Calu3 (cell line): ENCODE measurements at places on chromosomes 5 and 9.

DNA sequence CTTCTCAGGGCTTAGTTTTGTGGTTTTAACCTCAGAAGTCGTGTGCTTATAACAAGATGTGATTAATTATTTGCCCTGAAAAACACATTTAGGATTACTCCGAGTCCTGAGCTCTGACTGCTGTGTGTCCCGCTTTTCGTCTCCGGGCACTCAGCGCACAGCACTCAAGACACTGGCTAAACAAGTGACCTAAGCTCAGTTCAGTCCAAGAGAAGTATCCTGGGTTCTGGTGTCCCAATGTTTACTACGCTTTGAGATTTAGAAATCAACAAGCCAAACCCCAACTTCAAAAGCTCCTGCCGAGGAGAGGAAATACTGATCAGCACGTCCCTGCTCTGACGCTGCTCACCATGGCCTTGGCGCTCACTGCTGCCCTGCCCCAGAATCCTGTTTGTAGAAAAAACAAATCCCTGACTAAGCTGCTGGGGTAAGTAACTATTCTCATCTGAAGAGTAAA lies 53.2 kb downstream of the IPPK start:
- DNase-seq = no peak

DNA sequence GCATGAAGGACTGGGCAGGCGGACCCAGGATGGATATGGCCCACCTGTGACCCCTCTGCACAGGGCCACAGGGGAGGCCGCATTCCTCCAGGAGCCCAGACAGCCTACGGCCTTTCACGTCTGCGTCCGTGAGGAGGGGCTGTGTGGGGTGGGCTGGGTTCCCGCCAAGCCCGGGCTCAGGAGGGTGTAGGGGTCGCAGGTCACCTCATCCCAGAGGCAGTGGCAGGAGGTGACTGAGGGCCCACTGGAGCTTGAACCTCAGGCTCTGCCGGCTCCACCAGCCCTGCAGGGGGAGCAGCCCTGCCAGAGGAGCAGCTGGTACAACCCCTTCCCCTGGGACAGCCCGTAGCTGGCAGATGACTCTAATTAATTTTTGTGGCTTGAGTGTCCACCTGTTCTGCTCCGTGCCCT lies 40.7 kb upstream of the CACNA1B start:
- DNase-seq = no peak

DNA sequence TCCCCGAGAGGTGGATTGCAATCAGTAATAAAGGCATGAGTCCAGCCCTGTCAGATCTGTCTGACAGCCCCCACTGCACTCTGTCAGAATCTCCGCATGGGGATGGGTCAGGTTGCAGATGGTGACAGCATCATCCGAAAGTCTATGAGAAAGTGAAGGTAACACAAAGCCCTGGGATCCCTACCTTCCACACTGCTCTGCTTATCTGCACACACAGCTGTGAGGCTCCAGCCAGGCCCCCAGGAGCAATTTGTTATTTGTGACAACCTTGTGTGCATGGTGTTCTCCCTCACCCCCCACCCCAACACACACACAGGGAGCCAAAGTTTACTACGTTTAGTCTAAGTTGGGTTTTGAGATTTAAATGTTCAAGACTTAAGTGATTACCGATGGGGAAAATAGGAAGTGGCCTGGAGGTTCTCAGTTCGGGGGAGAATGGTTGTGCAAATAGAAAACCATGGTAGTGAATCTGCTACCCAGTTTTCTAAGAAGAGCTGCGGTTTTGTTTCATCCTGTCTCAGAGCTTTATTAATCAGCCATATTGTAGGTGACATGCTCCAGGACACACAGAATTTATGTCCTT lies 92.7 kb downstream of the SV2C start:
- no peak for DNase-seq

DNA sequence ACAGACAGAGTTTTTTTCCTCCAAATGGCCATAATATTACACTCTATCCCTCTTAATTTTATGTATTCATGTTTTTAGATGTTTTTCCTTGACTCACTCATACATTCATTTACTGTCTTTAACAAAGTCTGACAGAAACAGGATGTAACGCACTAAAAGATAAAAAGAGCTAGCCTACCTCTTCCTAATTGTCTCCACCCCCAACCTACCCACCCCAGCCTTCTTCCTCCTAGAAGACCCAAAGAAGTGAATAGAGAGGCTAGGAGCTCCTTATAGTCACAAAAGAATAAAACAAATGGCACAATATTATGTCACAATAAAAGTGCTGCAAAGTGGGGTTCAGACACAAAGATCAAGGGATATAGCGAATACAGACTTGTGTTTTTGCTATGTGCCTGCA lies 719 bp downstream of the NOL8 start:
- no peak for DNase-seq

DNA sequence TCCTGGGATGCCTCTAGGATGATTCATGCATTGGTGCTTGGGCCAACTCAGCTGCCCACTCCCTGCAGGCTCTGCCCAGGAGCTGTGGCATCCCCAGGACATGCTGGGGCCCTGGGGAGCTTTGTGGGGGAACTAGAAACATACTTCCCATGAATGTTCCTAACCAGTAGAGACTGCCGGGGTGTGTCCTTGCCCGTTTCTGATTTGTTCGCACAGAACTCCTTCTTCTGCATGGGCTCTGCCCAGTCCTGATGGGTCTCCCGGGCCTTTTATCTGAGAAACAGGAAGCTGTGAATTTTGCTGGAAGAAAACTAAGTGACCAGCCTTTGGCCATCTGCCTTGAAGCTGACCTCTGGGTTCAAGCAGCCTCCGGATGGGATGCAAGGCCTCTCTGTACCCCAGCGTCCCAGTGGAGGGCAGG lies 71.6 kb upstream of the RNU6ATAC start:
- no peak for DNase-seq

GRCh38 chr9:135811801-135812200 lies 95.5 kb downstream of the CAMSAP1 start:
- DNase-seq = no peak

DNA sequence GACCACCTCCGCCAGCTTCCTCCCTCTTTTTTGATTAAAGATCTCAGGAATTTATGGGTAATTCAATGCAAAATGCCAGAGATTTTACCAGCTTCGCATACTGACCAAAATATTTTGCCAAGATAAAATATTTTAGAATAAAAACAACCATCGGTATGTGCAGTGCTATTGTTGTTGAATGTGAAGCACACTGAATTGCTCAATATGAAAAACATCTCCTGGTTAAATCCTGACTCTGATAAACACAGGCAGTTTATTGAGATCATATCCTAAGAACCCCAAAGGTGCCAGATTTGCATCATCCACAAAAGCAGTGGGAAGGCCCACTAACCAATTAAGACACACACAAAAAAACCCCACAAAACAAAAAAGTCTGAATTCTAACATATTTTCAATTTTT lies 202.4 kb downstream of the GLIS3 start:
- no peak for DNase-seq

- DNase-seq = no peak
Observed at GRCh38 chr5:158739951-158740757, 359.6 kb downstream of the EBF1 start.

DNA sequence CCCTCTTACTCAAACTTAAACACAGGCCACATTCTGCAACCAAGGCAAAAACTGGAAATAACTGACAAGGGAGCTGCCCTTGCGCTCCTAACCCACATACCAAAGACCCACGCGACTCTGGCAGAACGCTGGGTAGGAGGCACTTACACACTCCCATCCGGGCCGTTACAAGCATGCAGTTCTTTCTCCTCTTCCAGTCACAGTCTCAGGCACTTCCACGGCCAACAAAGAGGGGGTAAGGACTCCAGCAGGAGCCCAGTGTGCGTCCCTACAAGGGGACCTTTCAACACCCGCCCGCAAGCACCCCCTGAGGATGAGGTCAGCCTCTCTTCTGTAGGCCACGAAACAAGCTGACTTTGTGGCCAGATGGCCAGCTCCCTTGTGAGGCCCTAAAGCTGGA lies 57.4 kb downstream of the SERINC5 start:
- no peak for DNase-seq

- no peak for DNase-seq
Observed at GRCh38 chr5:124136609-124137008, 609.8 kb downstream of the ZNF608 start.

DNA sequence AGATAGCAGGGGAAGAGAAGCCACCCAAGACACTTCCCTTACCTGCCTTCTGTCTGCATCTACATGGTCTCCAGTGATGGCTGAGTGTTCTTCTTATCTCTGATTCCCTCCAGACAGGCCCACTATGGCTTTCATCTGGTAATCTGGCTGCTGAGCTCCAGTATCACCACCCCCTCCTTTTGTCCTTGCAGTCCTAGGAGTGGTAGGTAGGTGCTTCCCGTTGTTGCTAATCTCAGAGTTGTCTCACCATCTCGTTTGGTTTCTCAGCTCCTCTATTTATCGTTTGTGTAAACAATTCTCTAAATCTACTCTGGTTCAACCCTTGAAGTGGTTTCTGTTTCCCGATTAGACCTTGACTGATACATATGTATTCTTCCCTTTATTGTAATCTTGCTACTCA lies 243.8 kb upstream of the RFX3 start:
- no peak for DNase-seq

GRCh38 chr5:150346592-150346991 lies 10.9 kb upstream of the TCOF1 start:
- DNase-seq = no peak
